Glutamatergic neuron (in vitro differentiated cells): ENCODE measurements at places on chromosomes 16 and 17.

GRCh38 chr17:47621293-47622179, 28.2 kb upstream of the KPNB1 start:
- H3K36me3 ChIP-seq, result no peaks in the 10 kb centered on the region
- no peak for DNase-seq
- H3K4me3 ChIP-seq, result no peak overlapping the region
- no peak overlapping the region for H3K27ac ChIP-seq

GRCh38 chr17:40062329-40063186, at the start of gene THRA:
THRA (plus strand) TSS chr17:40062965; CDS start chr17:40074489, 11,524 bp downstream.
- H3K4me3 ChIP-seq, result peak within 1 kb of the TSS; percentile 96
- peak within 1 kb of the TSS; percentile 89 for H3K27ac ChIP-seq

- no peak for DNase-seq
- H3K36me3 ChIP-seq, result no peaks in the 10 kb centered on the region
- H3K4me3 ChIP-seq, result no peak overlapping the region
- H3K27ac ChIP-seq, result no peak overlapping the region
- peaks cover 15% of the 10 kb centered on the region for H3K4me1 ChIP-seq
Measured at GRCh38 chr17:76356803-76357456, 3.2 kb upstream of the PRPSAP1 start.

- peaks cover 7% of the 10 kb centered on the region for H3K36me3 ChIP-seq
- peaks cover 2% of the 10 kb centered on the region for H3K27me3 ChIP-seq
- no peaks in the 10 kb centered on the region for H3K4me1 ChIP-seq
Measured at GRCh38 chr17:7079581-7080455, at the start of gene CLEC10A. CLEC10A (minus strand) TSS chr17:7080251; CDS start chr17:7078812, 1,439 bp downstream.

DNA sequence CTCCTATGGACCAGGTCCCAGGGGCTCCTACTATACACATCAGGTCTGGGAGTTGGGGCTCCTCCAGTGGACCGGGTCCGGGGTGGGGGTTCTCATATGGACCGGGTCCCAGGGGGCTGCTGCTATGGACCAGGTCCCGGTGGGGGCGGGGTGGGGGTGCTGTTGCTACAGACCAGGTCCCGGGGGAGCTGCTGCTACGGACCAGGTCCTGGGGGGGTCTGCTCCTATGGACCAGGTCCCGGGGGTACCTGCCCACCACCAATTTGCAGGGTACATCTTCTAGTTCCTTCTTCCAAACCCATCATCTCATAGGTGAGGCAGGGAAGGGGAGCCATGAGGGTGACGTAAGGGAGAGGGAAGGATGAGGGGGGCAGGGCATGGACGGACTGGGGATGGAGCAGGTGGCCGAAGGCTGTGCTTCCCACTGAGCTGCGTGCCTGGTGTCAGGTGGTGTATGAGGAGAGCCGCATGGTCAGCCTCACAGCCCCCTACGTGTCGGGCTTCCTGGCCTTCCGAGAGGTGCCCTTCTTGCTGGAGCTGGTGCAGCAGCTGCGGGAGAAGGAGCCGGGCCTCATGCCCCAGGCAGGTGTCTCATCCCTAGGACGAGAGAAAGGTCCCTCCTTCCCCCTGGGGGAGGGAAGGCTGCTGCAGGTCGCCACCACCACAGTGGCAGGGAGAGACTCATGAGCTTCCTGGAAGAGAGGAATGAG, 6.6 kb downstream of the ENDOV start:
- H3K4me1 ChIP-seq, result peaks cover 5% of the 10 kb centered on the region
- H3K36me3 ChIP-seq, result no peaks in the 10 kb centered on the region
- H3K27ac ChIP-seq, result no peak overlapping the region
- no peak overlapping the region for H3K4me3 ChIP-seq
- H3K27me3 ChIP-seq, result peaks cover 13% of the 10 kb centered on the region
